CD8-positive, alpha-beta T cell (primary cell): ENCODE measurements at places on chromosomes 2 and 18. TPM values are rescaled to one million over a fixed set of nuclear protein-coding genes. Genes with fewer than 3 reads are reported as not detected.

DNA sequence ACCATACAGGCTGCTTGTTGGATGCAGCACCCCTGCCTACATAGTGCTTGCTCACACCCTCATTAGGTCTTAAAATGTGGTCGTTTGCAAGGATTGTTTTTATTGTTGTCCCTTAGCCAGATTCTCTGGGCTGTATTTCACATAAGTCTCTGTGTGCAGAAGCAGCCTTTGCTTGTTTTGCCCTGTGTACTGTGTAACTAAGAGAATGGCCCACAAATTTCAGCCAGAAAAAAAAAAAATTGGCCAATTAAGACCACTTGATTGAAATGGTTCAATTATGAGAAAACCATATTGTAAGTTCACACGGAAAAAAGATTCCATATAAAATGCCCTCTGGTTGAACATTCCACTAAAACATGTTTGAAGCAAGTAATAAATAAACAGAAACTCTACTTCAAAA is 377.1 kb upstream of the SOX11 start:
- DNase-seq, result no peak

DNA sequence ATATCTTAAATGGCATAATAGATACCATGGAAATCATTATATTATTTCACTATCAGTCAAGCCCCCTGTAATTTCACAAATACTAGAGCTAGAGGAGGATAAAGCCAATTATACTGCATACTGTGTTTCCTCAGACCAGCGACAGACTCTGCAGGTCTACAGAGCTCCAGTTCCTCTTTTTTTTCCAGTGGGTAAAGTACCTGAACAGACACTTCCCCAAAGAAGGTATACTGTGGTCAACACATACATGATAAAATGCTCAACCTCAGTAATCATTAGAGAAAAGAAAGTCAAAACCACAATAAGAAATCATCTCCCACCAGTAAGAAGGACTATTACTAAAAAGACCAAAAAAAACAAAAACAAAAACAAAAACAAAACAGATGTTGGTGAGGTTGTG is 44.6 kb downstream of the SCN7A start:
- DNase-seq, result no peak

DNA sequence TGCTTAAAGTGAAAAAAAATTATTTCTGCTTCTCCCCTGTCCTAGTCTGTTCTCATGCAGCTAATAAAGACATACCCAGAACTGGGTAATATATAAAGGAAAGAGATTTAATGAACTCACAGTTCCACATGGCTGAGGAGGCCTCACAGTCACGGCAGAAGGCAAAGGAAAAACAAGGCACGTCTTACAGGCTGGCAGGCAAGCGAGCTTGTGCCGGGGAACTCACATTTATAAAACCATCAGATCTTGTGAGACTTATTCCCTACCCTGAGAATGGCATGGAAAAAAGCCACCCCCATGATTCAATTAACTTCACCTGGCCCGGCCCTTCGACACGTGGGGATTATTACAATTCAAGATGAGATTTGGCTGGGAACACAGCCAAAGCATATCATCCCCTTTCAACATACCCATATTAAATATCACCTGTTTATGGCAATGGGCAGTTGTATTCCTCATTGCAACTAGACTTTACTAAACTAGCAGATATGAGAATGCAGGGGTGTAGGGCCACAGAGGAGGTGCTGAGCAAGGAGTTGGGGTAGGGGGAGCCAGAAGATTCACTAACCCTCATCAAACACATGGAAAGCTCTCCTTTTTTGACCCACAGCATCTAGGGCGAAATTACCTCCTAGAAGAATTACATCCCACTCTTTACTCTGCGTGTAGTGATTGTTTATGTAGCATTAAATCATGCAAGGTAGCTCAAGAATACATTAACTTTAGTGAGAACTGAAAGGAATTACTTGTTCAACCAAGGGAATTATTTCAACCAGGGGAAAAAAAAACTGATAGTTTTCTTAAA is 183.3 kb upstream of the DOK6 start:
- DNase-seq, result no peak

DNA sequence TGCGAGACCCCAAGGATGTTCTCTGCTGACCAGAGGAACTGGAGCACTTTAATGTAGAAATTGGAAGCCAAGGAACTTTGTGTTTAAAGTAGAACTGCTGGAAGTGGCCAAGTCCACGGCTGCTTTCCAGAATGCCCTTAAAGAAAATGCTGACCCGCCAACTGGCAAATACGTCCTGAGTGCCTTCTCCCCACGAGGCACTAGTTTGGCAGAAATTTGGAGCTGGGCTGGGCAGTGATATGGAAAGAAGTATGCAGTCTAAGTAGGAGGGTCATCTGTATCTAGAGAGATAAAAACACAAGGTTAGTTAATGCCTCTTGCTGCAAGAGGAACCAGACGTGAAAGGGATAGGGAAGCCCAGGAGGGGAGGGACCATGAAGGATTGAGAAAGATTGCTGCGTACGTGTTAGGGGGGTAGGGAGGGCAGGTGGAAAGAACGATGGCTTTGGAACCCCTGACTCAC is 59.3 kb upstream of the RFX8 start:
- DNase-seq, result no peak

GRCh38 chr2:206873423-206873822 is 65.9 kb upstream of the CPO start:
- no peak for DNase-seq

DNA sequence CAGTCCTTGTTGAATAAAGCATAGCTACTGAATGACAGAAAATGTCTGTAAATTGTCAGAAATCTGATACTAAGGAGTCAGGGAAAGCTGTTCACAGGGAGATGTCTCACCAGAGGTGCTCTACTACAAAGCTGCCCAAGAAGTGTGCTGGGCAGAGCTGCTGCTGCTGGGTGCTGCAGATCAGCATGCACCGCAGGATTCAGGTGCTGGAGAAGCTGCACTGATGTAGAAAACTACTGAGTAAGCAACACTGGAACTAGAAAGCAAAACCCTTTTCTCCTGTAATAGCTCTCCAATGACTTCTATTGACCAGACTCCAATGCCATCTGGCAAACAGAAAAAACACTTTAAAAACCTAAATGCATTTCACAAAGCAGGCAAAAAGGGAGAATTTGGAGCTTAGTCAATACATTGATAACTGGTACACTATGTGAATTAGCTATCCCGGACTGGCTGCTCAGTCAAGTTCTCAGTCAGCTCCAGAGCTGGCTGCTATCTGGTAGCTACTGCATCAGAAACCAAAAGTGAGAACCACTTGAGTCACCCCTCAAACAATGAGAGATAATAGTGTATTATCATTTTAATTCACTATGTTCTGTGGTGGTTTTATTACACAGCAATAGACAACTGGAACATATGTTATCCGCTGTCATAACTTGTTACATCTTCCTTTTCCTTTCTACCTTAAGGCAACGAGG is 493.1 kb downstream of the CPS1 start:
- DNase-seq, result no peak

GRCh38 chr2:57981083-57981768 is 65.4 kb upstream of the VRK2 start:
- DNase-seq, result no peak

GRCh38 chr2:6927186-6927585 is 10.0 kb downstream of the RNF144A start:
- no peak for DNase-seq

GRCh38 chr2:74569686-74570085 is 15.2 kb downstream of the DOK1 start:
- DNase-seq, result no peak

DNA sequence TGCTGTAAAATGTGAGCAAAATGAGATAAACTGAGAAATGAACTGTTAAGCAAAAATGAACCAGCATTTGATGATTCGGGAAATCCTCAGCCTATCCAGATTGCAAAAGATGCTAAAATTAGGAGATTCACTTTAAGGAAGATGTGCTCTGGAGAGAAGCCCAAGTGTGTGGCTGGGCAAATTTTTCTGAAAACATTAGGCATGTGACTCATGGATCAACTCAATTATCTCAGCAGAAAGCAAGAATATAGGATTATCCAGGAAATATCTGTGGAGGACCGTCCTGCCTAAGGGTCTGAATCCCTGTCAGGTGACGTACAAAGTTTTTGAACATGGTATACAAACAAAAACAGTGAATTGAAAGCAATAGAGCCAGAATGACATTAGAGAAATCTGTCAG is 1268.3 kb upstream of the TMEFF2 start:
- DNase-seq, result no peak

GRCh38 chr2:172704072-172704936 is 31.3 kb upstream of the RAPGEF4 start:
- no peak for DNase-seq

DNA sequence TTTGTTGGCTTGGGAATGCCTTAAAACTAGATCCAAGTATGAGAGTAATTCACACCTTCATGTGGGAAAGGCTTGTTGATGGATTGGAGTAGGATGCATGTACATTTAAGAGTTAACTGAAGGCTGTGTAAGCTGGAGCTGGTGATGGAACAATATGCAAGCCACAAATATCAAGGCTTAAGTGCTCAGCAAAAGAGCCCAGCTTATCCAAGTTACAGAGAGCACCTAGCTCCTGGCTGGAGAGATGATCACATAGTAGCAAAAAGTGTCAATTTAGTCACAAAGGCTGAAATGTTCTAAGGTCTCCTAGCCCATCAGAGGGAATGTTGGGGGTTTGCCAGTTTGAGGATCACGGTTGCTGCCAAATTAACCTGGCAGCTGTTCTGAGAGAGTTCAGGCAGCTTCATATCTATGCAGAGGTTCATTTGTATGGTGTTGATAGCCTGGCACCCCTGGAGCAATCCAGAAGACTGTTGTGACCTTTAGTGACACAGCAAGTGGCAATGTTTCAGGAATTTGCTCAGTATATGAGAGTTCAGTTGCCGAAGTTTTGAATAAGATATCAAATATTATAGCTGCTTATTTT is 228.2 kb downstream of the DOK6 start:
- DNase-seq, result no peak

The ACMSD gene
- not detected for total RNA-seq

The DNAH7 gene
- not detected for total RNA-seq

The ERFE gene
- not detected for total RNA-seq

The GKN2 gene
- total RNA-seq, result not detected

The FHOD3 gene
- not detected for total RNA-seq

The GALNT3 gene
- total RNA-seq, result 5.3 TPM
